Activated naive CD4-positive, alpha-beta T cell (primary cell): ENCODE measurements at places on chromosomes 5 and 9.

GRCh38 chr9:97900738-97901565 lies 21.3 kb downstream of the TRMO start:
- no peak for DNase-seq

DNA sequence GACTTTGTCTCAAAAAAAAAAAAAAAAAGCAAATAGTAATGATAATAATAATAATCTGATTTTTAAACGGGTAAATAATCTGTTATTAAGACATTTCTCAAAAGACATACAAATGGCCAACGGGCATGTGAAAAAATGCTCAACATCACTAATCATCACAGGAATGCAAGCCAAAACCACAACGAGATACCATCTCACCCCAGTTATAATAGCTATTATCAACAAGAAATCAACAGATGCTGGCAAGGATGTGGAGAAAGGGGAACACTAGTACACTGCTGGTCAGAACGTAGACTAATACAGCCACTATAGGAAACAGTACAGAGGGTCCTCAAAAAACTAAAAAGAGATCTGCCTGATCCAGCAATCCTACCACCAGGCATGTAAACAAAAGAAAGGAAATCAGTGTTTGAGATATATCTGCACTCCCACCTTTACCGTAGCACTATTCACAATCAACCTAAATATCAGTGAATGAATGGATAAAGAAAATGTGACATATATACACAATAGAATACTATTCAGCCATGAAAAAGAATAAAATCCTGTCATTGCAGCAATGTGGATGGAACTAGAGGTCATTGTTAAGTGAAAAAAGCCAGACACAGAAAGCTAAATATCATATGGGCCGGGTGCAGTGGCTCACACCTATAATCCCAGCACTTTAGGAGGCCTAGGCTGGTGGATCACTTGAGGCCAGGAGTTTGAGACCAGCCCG lies 24.9 kb downstream of the VAV2 start:
- DNase-seq, result no peak

GRCh38 chr5:32458880-32459495 lies 14.4 kb upstream of the ZFR start:
- no peak for DNase-seq

DNA sequence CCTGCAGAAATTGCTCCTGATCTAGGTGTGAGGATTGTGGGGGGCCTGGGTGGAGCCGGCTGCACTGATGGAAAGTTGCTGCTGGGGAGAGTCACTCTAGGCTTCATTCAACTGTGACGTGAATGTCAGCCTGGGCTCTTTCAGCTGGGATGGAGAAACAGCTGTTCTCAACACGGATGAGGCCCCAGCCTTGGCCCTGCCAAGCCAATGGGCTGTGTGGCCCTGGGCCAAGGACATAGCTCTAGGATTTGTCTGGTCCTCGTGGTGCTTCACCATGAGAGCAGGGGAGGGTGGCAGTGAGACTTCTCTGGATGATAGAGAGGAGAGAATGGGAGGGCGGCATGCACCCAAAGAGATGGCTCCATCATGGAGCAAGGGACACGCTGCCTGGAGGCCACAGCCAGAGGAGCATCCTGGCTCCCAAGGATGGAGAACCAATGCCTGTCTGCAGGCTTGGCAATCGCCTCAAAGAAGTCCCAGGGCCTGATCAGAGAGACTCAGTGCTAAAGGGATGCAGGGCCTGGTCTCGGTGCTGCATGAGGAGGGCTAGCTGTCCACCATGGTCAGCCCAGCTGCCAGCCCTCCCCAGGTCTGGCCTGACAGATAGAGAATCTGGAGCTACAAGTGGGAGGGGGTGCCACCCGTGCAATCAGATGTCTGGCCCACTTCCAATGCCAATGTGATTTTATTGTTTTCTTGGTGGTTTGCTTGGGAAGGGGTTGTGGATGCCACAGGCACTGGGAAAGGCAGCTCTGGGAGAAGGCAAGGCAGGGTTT lies 141.0 kb downstream of the GADD45G start:
- no peak for DNase-seq

GRCh38 chr5:56631719-56632118 lies 183.6 kb upstream of the MAP3K1 start:
- no peak for DNase-seq

DNA sequence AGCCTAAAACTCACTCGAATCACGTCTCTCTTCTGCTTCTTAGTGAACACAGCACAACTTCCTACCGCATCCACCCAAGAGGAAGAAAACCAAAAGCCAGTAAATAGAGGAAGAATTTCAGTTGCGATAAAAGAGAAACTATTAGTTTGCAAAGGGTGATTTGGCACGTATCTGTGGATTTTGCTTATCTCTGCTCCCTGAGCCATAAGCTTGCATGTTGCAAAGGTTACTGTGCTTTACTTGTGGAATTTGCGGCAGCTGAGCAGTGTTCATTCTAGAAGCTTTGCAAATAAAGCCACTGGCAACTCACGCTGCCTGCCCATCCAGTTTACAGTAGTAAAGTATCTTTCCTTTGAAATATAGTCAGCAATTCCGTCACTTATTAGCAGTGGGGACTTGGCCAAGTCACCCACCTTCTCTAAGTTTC lies 149.0 kb upstream of the PCA3 start:
- DNase-seq, result no peak

GRCh38 chr9:136808075-136808805 lies 492 bp downstream of the RABL6 start:
- DNase-seq, result no peak

- no peak for DNase-seq
Observed at GRCh38 chr5:64339769-64340168, 166.0 kb upstream of the RGS7BP start.

DNA sequence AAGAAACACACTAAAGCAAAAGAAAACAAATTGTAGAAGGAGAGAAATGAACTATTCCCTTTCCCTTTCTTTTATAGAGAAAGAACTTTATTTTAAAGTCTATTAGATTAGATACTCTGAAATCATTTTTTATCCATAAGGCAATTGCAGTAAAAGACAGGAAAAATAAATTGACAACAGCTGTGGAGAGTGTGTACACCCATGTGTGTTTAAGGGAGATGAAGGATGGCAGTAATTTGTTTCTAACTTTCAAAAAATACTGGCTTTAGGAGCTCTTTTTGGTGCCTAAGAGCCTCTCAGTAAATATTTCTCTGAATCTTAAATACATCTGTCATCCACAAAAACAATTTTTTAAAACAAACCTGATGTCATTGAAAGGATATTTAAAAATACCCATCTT lies 18.3 kb upstream of the ARL14EPL start:
- no peak for DNase-seq

GRCh38 chr9:100322954-100323536 lies 29.7 kb downstream of the TEX10 start:
- no peak for DNase-seq

GRCh38 chr5:142204219-142204618 lies 95.6 kb downstream of the NDFIP1 start:
- DNase-seq, result no peak

DNA sequence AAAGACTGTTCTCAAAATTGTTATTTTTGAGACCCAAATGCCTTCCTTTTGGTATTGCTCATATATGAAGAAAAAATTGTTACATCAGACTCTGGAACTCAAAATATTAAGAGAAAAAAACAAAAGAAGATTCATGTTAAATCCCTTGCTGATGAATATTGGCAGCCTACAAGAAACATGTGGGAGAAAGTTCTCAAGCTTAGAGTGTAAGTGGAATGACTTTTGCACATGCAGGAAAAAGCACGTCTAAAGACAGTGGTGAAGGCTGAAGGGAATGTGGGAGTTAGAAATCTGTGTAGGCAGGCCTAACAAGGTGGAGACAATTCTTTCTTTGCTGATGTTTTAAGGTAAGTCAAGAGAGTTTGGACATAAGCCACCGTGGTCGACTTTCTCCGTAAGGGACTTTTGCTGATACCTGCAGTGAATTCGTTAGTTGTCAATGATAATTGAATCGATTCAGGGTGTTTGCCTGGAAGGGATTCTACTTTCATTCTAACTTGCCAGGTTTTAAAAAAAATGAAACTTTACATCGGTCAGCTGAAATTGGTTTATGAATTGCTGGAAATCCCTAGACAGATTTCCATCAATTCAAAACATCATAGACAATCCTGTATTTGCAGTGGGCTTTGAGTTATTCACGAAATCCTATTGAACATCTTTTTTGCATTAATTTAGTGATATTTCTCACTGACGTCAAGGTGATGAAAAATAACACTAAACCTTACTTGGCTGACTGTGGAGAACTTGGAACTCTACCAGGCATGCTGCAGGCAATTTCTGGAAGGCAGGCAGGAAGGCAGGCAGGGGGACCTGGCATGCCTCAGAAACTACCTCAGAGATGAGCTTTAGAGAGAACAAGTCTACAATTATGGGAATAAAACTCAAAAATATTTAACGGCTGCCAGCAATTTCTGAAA lies 359.1 kb upstream of the ADAMTSL1 start:
- no peak for DNase-seq

- DNase-seq, result no peak
Observed at GRCh38 chr5:172412724-172413286, 41.5 kb downstream of the SH3PXD2B start.
